ENCODE measurements at places on chromosomes 7 and 10.

DNA sequence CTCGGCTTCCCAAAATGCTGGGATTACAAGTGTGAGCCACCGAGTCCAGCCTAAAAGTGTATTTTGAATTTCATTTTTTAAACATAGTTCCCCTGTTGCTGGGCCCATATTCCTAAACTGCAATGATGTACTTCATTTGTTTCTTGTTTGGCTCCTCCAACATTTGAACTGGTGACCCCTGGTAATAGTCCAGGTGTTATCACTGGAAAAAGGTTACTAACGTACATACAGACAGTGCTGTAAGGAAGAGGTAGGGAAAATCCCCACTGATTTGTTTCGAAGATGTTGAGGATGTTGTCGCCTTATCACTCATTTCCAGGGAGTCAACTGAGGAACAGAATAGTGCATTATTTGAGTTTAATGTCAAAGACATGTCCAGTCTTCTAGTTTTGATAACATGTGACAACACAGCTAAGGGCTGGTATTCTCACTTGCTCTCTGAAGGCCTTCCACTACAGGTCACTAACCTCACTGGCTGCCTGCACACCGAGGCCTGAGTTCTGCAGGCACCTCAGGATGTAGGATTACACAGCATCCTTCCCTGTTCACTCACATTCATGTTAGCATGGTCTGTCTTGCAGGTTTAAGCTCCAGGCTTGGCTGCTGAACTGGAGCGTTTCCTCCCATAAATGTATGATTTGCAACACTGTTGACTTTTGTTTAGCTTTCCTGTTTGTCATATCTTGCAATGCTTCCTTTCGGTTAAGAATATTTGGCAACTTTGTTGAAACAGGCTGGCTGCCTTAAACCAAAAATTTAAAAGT lies 362.8 kb downstream of the INHBA start:
- DNase-seq = no peak

DNA sequence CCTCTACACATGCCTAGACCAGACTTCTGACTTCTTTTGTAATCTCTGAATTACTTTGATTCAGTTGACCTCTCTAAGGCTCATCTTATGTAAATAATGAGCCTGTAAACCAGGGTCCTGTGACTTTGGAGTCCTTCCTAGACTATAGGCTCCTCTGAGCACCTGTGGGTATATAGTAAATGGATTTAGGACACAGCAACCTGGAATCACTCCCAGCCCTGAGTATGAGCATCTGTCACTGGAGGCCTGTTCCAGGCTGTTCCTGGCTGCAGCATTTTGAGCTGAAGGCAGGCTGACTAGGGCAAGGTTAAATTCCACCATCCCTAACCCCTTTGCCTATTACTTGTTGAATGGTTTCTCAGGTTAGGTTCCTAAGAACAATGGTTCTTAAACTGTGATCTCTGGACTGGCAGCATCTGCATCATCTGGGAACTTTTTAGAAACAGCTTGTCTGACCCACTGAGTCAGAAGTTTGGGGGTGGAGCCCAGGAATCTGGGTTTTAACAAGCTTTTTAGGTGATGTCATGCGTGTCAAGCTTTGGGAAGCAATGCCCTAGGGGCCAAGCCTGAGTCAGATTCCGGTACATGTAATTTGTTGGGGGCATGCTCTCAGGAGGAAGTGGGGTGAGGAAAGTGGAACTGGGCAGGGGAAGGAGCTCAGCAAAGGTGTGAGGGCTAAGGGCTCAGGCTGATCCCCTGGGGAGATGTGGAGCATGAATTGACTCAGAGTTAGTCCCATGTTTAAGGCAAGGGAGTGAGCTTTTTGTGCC lies 28.2 kb downstream of the MINDY4 start:
- DNase-seq = no peak

DNA sequence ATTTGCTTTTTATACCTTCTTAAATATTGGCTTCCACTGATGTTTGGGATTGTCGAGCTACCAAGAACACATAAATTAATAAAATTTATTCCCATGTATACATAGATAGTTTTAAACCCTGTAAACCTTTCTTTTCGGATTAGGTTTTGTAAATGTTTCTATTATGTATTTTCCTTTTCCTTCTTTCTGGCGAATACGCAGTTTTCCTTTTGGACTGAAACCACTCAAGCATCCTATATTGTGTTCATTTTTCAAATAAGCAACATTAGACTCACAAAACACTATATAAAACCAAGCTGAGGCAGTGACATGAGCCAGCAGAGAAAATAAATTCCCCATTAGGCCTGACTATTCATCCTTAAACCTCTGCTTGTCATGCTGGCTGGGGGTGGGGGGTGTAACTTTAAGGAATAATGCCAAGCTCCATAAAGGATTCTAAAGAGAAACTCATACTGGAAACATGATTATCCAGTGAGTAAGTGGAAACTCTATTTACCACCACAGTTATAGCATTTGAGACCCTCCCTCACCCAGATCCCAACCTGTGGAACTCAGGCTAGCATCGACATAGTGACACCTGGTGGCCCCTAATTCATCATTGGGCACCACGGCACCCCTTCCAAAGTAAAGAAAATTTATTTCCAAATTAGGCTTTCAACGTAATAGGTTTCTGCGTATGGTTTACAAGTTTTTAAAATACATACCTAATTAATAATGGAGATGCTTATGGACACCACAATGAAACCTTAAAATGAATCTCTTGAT lies 86.5 kb upstream of the CELF2 start:
- no peak for DNase-seq

DNA sequence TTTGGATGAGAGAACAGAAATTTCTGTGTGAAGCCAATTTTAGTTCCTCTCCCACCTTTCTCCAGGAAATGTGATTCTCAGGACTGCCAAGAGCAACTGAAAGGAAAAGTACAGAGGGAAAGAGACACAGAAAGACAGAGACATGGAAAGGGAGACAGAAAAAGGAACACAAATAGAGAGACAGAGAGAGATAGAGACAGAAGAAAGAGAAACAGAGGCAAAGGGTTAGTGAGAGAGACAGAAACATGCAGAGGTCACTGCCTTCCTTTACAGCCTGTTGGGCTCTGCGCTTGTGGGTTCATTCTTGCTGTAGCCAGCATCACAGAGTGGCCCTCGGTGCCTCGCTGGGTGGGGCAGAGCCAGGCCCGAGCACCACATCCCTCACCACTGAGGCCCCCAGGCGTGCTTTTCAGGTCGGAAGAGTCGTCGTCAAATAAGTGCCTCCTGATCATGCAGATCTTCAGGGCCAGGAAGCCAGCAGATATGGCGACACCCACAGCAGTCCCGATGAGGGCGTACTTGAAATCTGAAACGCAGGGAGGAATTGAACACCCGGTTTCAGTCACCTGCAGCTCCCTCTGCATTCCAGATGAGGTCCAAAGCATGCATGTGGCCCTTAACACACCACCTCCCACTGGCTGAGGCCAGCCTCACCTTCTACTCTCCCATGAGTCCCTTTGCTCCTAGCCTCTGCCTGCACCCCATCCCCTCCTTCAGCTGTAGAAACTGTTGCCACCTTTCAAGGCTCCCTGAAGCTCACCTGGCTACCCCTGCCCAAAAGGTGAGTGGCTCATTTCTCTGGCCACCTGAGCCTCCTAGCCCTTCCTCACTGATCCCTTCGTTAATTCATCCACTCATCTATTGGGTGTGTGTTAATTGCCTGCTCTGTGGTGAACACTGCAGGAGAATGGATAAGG lies 21.4 kb downstream of the TMEM273 start:
- DNase-seq = peak; percentile 44

DNA sequence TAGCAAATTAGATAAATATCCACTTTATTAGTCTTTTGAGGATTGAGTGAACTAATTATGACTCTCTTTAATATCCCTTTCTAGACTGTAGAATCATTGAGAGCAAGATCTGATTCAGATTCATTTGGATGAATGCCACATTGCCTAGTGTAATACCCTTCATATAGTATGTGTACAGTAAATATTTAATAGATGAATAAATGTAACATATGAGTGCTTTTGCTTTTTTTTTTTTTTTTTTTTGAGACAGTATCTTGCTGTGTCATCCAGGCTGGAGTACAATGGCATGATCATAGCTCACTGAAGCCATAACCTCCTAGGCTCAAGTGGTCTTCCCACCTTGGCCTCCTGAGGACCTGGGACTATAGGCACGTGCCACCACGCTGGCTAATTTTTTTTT lies 14.8 kb downstream of the SAMD8 start:
- no peak for DNase-seq

DNA sequence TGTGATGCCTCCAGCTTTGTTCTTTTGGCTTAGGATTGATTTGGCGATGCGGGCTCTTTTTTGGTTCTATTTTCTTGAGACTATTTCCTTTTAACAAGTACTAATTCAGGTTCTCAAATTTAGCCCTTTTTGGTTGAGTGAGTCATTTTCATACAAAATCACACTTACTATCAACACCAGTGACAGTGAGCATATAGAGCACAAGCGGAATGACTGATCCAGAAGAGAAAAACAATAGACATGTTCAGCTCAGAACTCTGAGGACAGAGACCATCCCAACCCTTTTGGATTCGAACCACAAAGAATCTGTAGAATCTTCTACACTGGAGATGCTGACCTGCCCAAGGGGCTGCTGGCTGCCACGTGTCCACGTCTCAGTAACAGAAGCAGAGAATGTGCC lies 56.4 kb upstream of the INSYN2A start:
- no peak for DNase-seq

- DNase-seq = no peak
Measured at GRCh38 chr7:84664626-84665025, 470.0 kb upstream of the SEMA3A start.

DNA sequence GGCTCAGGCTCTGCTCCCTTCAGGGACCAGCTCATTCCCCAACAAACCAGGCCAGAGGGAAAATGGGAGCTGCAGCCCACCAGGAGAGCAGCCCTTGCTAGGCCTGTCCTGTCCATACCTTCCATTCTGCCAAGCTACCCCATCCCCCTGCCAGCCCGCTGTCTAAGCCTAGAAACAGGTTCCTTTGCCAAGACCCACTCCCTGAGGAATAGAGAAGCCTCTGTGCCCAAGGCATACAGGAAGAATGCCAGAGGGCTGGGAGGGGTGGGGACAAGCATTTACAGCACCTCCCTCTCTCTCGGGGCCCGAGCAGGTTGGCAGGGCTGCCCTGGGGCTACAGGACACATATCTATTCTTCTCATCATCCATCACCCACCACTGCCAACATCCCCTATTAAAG lies 178.3 kb downstream of the GRID1 start:
- DNase-seq = no peak

DNA sequence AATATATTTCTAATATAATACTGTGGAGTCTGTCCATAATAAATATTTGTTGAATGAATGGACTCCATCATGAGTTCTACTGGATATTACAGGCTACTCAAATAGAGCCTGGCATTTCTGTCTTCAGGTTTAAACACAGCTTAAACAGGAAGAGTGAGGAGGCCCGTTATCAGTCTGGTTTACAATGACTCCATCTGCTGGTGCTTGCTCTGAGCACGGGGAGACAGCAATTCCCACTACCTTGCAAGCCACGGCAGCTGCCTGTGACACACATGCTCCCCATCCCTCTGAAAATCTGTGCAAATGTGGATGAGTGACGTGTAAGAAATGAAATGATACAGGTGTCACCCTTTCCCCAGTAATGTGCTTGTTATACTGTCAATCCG lies 293.5 kb upstream of the IMMP2L start:
- no peak for DNase-seq

- no peak for DNase-seq
Measured at GRCh38 chr10:7027913-7028808, 382.7 kb downstream of the SFMBT2 start.

- DNase-seq = no peak
Measured at GRCh38 chr10:24157567-24157966, 51.4 kb upstream of the KIAA1217 start.

GRCh38 chr10:132980426-132981172 lies 38.2 kb upstream of the CFAP46 start:
- DNase-seq = no peak

DNA sequence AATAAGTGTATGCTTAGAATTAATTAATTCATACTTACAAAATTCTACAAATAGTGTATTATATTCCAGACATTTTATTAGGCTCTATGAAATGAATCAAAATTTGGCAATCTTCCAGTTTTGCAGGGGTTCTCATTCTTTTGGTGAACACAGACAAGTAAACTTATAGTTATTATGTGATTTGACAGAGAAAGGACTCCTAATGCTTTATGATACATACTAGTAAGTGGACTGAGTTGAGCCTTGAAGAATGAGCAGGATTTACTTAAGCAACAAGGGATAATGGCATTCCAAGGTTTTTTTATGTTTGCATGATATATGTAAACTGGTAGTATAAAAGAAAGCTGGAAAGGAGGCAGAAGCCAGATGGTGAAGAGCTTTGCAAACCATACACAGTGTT lies 145.7 kb upstream of the FERD3L start:
- no peak for DNase-seq

GRCh38 chr7:11636274-11636673 lies 195.7 kb downstream of the THSD7A start:
- no peak for DNase-seq

- no peak for DNase-seq
Measured at GRCh38 chr10:133388973-133389818, 4.8 kb upstream of the MTG1 start.

DNA sequence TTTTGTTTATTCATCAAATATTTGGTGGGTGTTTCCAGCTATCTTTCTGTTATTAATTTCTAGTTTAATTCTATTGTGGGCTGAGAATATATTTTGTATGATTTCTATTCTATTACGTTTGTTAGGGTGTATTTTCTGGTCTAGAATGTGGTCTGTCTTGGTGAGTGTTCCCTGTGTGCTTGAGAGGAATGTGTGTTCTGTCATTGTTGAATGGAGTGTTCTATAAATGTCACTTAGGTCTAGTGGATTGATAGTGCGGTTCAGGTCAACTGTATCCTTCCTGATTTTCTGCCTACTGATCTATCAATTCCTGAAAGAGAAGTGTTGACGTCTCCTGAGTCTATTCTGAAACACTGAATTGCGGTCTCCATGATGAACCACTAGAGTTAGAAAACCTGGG lies 8.5 kb downstream of the HTRA1 start:
- DNase-seq = no peak

DNA sequence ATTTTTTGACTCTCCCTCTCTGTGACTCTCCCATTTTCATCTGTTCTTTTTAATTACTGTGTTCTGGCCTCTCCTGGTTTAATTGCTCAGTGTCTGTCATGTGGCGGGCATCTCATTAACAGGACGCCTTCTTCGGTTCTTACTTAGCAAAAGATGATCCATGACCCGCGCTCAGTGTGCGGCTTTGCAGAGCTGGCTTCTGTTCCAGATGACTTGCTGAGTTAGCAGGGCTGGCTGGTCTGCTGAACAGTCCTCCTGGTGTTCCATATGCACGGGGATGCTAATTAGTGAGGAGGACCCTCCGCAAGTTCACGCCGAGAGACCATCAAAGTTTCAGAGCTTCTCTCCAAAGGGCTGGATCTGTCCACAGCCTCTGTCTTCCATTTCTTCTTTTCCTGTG lies 258.6 kb upstream of the MKI67 start:
- DNase-seq = no peak

All from type B pancreatic cell (in vitro differentiated cells).